ENCODE measurements at places on chromosomes 1 and 21. TPM values are rescaled to one million over a fixed set of nuclear protein-coding genes. Genes with fewer than 3 reads are reported as not detected.

Gene LCE2A
- not detected for polyA plus RNA-seq

Gene ETS2
- 13.7 TPM for polyA plus RNA-seq

Gene ST6GALNAC5
- not detected for polyA plus RNA-seq

Gene FLVCR1
- polyA plus RNA-seq = 9.0 TPM

Gene LRRC38
- polyA plus RNA-seq = not detected

Gene ADAM30
- not detected for polyA plus RNA-seq

Gene DNASE2B
- polyA plus RNA-seq = not detected

Gene RNU5D-1
- polyA plus RNA-seq = not detected

Gene HMCN1
- 0.29 TPM for polyA plus RNA-seq

Gene PLEKHN1
- polyA plus RNA-seq = 0.52 TPM

Gene HLX
- 1.7 TPM for polyA plus RNA-seq

Gene MEGF6
- 0.65 TPM for polyA plus RNA-seq

Gene FAM3B
- polyA plus RNA-seq = 0.04 TPM

Gene KANK4
- not detected for polyA plus RNA-seq

Gene CFHR5
- polyA plus RNA-seq = not detected

Gene AMPD1
- 0.17 TPM for polyA plus RNA-seq
